ENCODE measurements at places on chromosomes 4 and X.

DNA sequence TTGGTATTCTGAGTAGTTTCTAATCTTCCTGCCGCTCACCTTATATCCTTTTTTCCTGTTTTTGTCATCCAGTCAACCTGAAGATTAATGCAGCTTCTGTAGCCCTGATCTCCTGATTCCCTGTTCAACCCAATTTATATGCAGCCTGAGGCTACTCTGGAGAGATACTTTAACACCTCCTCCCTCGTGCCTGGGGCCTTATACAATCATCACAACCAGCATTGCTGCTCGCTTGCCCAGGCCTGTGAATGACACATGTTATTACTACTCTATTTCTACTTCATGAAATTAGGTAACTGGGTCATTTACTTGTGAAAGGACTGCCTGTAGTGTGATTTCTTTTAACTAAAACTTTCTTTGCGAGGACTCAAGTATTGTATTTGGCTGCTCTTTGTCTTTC lies 33.7 kb upstream of the WDR17 start:
- no peak for DNase-seq

DNA sequence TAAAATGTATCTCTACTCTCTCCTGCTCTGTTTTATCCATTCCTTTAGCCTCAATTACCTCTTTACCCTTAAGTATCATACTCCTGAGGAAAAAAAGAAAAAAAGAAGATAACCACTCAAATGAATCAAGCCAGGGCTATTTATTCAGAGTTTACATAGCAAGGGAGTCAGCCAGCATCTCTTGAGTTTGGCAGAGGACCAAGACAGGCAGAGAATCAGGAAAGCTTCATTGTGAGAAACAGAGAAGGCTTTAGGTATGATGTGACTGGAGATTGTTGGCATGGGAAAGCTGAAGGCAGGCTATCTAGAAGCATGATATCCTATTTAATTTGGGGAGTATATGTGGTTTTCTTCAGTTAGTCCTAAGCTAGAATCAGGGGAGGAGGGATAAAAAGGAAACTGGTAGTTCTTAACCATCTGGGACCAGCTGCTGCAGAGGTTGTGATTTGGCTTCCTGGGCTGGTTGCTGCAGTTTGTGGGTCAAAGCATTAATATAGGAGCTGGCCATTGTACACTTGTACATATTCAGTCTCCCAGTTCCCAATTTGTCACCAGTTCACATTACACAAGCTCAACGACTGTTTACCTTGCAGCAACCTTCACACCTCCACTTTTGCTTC lies 11.2 kb downstream of the APELA start:
- DNase-seq, result no peak

DNA sequence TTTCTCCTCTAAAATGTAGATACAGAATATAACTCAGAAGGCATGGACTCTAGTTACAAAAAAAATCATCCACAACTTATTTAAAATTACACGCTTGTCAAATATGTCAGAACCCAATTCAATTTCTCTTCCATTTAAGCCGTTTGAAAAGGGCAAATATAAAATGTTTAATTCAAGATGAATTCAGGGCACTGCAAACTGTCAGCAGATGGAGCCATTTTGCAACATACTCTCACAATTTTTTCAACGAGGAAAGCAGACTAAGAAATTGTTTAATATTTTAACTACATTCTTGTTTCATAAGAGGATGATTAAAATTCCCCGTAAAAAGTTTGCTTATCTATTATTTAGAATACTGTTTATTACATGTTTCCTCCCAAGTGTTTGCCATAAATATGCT lies 321.3 kb upstream of the CPXCR1 start:
- DNase-seq, result no peak

GRCh38 chr4:110275871-110276270 lies 77.5 kb upstream of the ELOVL6 start:
- DNase-seq, result no peak

DNA sequence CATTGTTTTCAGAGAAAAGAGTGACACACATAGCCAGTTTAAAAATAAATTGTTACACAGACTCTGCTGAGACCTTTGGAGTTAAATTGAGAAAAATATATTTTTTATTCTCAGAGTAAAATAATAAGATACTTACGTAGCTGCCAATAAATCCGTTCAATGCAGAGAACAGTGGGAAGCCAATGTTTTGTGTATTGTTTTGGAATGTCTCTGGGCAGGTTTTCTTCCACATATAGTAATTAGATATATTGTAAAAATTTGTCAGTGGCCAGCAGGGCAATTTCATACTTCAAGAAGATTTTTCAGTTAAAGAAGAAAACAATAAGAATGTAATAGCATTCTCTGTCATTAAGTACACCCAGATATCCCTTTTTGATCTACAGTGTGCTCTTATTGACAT lies 999.5 kb upstream of the INTU start:
- no peak for DNase-seq

GRCh38 chr4:140568507-140569306 lies at the start of gene UCP1:
TSS of gene UCP1 (minus strand) at chr4:140568961. CDS start at chr4:140568729, 232 bp downstream.
- DNase-seq, result no peak

GRCh38 chrX:69063486-69063885 lies 101.8 kb downstream of the PJA1 start:
- no peak for DNase-seq

GRCh38 chrX:107709266-107709806 lies 66.3 kb downstream of the TSC22D3 start:
- no peak for DNase-seq
